ENCODE measurements at places on chromosomes 2 and 18.

DNA sequence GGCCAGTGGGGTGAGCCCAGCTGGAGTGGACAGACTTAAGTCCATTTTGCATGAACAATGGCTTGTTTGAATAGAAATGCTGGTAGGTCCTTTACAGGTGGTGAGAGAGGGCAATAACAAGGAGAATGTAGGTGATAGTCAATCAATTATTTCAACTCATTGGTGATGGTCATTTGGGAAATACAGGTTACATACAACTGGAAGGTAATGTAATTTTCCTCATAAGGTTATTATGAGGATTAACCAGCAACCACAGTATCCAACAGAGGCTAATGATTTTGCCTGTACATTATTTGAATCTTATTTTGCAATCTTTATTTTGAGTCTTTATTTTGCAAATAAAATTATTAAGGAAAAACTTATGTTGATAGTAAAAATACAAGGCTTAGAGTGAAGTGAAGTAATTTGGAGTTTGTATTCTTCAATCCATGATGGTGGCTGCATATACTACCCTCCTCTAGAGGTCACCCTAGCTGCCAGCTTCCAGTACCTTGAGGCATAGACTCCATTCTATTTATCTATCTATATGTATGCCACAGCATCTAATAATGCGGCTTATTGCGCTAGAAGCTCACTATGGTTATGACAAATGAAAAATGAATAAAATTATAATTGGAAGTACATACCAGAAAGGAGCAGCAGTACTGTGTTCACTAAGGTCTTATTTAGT lies 20.5 kb upstream of the HNMT start:
- DNase-seq = no peak

- no peak for DNase-seq
These were observed 26.7 kb downstream of the ATOH8 start for GRCh38 chr2:85780316-85781012.

DNA sequence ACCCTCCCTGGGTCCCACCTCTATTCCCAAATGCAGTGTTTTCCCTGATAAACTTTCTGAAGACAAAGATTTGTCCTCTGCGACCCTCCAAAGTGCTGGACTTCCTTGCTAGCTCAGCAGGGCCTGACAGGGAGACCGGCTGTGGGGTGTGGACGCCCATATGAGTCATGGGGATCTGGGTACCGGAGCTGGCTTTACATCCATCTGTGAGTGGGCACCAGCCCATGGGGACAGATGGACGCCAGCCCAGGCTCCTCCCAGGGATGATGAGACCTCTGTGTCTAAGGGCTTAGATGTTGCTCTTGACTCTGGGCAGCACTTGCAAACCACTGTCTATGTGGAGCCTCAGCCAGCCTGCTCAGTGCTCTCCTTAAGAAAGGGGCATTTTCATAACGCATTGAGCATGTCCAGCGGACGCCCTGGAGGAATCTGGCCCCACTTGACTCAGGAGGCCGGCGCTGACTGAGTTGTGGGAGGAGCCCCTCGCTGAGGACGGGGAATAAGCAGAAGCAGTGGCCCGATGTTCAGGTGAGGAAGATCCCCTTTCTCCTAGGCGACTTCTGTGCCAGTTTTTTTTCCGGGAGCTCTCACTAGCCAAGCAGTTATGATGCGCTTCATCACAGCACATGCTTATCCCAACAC lies 229.4 kb upstream of the MYT1L start:
- DNase-seq = no peak

DNA sequence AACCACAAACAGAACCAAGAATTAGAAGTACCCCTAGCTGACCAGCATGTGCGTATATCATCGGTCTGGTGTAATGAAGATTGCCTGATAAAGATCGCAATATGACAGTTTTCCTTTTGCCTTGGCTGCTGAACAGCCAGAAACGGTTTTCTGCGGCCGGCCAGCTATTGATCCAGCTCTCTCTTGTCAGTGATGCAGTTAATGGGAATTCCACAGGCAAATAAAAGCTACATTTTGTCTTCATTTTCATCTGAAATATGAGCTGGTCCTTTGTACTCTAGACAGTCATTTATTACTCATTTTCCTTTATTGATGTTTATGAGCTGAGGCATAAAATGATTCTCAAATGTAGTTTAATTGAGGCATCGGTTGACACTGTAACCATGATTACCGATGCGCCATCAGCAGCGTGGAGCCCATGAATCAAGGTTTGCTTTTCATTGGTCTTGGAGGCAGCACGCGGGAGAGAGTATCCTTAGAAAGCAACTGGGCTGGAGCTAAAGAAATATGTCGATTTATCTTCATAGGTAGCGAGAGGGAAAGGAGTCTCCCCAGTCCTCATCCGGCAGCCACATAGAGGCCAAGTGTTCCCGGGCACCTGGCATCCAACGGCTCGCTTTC lies 535.2 kb downstream of the GALR1 start:
- no peak for DNase-seq

GRCh38 chr2:198044777-198045176 lies 240.4 kb downstream of the PLCL1 start:
- no peak for DNase-seq

GRCh38 chr2:45607701-45608100 lies 3.4 kb downstream of the SRBD1 start:
- no peak for DNase-seq

GRCh38 chr2:226885769-226886435 lies 50.0 kb downstream of the RHBDD1 start:
- no peak for DNase-seq

DNA sequence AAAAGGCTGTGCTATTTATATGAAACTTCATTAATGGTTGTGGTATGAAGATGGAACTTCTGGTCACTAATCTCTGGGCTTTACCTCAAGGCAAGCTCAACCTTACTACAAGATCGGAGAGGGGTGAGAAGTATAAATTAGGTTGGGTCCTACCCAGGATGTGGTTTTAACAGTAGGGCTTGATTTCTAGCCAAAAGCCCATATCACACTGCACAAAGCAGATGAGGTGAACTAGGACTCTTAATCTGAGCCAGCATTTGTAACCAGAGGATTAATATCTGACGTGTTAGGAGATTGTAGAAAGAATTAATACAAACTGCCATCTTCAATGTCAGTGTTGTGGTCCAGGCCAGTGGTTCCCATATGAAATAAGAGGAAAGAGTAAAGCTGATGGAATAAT lies 86.4 kb upstream of the RGPD4 start:
- no peak for DNase-seq

- DNase-seq = no peak
These were observed 604.3 kb upstream of the POU3F3 start for GRCh38 chr2:104249629-104250028.

- no peak for DNase-seq
These were observed 109.8 kb upstream of the FZD5 start for GRCh38 chr2:207879536-207879935.

DNA sequence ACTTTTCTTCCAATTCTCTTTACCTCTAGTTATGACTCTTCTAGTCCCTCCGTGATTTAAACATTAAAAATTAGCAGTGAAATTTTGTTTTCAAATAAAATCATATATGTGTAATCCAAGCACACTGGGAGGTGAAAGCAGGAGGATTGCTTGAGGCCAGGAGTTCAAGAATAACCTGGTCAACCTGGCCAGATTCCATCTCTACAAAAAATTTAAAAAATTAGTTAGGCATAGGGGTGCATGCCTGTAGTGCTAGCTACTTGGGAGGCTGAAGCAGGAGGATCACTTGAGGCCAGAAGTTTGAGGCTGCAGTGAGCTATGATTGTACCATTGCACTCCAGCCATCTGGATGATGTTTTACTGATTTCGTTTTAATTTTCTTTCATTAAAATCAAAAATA lies 7.0 kb upstream of the VSNL1 start:
- DNase-seq = no peak

DNA sequence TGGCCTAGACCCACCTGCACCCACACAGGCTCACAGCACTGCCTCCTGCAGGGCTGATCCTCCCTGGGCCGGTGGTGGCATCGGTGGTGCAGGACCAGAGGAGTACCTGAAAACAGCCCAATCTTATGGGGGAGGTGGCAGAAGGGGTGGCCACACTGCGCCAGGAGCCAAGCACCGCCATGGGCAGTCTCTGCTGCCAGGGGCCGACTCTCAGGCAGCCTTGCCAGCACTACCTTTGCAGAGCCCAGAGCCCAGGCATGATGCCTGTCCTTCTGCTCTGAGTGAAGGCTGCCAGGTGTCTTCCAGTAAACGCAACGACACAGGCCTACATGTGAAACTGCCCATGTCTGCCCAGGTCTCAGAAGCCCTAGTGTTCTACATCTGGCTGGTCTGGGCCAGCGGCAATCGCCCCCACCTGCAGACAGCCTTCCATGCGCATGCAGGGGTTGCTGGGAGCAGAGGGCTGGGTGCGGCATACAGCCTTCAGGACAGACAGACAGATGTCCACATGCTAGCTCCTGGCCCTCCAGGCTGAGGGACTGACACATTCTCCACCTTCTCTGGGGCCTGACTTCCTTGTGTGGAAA lies 6.8 kb downstream of the HS6ST1 start:
- no peak for DNase-seq

- no peak for DNase-seq
These were observed 560.7 kb upstream of the CRIM1 start for GRCh38 chr2:35794796-35795450.

DNA sequence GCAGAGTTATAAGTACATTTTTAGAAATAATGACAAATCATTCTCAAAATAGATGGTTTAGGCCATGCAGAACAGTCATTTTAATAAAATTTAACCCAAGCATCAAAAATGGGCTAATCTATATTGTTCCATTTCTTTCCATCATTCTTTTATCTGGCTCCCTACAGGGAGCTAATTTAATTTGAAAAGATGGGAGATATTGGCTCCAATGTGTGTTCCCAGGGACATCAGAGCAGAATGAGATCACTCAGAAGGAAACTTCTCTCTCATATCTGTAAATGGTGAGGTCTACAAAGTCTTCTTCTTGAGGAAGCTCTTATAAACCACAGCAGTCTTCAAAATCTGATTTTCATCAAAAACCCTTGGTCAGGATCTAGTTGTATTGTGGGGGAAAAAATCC lies 119.4 kb upstream of the RAB6C start:
- DNase-seq = no peak

- no peak for DNase-seq
These were observed 18.2 kb downstream of the ACSL3 start for GRCh38 chr2:222878877-222879603.

DNA sequence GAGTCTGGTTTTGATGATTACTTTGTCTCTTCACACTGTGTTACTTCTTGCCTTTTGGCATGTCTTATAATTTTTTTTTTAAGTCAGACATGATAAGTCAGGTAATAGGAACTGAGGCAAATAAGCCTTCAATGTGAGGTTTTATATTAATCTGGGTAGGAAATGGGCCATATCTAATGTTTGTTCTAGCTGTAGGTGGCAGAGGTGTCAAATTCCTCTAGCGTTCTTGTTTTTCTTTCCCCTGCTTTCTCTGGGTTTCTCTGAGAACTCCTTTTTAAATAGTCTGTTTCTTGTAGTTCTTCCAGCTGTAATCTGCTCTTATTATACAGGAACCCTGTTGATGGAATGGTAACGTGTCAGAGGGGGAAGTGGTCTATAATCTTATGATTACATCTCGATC lies 5.7 kb downstream of the SP140 start:
- no peak for DNase-seq

DNA sequence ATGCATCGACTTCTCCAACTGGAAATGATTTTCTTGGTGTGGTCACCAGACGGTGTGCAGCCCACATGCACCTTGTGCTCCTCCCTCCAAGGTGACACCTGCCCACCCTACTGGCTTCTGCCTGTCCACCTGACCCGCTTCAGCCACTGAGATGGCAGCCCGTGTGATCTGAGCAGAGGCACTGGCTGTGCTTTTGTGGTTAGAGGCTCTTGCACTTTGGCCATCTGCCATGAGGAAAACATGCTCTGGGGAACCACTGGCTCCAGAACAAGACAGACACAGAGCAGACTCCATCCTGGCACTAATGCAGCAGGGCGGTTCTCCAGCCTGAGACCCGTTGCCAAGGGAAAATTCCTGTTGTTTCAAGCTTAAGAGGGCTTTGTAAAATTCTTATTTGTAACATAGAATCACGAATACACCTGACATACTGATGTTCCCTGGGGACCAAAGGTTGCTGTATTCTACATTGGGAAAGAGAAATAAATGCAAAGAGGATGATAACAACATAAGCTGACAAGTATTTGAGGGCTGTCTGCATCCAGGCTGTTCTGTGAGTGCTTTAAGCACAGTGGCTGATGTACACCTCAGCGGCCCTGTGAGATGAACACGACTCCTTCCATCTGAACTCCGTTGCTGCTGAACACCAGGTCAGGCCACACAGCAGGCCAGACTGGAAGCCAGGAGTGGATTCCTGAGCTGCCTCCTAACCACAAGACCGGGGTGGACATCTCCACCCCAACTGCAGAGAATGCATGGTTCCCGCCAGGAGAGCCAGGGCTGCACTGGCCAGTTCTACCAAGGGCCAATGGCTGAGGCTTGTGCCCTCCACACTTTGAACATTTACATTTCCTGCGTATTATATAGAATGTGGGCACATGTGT lies 820.4 kb downstream of the GALR1 start:
- no peak for DNase-seq

GRCh38 chr18:9100796-9101195 lies 1.7 kb upstream of the NDUFV2 start:
- DNase-seq = no peak

- no peak for DNase-seq
These were observed 268.1 kb downstream of the MYO3B start for GRCh38 chr2:170446078-170446477.

DNA sequence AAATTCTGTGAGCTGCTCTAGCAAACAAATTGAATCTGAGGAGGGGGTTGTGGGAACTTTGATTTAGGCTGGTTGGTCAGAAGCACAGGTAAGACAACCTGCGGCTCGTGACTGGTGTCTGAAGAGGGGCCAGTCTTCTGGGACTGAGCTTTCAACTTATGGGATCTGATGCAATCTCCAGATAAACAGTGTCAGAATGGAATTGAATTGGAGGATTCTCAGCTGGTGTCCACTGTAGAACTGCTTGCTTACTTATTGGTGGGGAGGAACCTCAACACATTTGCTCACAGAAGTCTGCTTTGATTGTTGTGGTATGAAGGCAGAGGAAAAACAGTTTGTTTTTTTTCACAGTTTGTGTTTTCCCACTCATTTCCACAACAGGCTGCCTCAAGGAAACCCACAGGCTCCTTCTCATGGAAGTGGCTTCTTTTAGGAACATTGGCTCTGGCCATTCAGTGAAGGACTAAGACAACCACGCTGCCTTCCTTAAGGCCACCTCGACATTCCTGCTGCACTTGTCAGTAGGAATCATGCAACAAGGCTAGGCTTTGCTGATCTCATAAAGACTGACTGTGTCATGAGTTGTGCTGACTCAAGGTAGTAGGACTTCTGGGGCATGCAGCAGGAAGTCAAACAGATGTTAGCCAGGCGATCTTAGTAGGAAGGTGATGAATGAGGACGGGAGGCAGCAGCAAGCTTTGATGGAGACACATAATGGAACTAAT lies 104.7 kb downstream of the TSN start:
- no peak for DNase-seq

DNA sequence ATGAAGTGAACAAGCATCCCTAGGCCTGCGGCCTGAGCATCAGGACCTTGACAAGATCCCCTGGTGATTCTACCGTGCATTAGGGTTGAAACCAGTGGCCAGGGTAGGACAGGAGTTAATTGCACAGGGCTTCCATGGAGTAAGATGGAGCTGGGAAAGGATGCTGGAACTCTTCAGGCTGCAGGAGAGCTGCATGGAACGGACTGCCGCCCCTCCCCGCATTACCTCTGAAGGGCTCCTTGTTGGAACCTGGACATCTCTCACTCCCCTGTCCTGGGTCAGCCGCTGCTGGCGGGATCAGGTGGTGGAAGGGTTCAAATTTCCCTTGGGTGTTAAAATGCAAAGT lies 156.6 kb upstream of the ID2 start:
- no peak for DNase-seq

- no peak for DNase-seq
These were observed 62.8 kb upstream of the NEUROD1 start for GRCh38 chr2:181742922-181743722.

Data from T-helper 2 cell (primary cell).